ENCODE measurements at places on chromosomes 3 and 15.

DNA sequence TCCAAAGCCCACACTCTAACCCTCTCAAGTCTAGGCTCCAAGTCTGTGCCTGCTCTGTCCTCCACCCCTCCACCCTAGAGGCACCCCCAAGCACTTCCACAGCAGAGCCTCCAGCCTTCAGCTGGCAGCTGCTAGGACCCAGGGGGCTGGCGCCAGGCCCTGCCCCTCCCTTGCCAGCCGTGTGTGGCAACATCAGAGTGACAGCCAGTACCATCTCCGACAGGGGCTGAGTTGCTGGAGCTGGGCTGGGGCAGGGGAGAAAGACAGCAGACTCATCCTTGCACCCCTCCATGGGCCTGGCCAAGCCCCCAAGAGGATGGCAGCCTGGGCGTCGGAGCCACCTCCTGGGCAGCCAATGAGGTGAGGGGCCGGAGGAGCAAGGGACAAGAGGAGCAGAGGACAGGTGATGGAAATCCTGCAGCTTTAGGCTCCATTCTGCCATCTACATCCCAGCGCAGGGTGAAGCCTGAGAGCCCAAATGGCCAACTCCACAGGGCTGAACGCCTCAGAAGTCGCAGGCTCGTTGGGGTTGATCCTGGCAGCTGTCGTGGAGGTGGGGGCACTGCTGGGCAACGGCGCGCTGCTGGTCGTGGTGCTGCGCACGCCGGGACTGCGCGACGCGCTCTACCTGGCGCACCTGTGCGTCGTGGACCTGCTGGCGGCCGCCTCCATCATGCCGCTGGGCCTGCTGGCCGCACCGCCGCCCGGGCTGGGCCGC, at the start of gene GPR62:
GPR62 (plus strand) TSS at position 207 of the 718 bp plus-strand sequence; CDS start at position 479, 272 bp downstream.
- DNase-seq, result no peak

DNA sequence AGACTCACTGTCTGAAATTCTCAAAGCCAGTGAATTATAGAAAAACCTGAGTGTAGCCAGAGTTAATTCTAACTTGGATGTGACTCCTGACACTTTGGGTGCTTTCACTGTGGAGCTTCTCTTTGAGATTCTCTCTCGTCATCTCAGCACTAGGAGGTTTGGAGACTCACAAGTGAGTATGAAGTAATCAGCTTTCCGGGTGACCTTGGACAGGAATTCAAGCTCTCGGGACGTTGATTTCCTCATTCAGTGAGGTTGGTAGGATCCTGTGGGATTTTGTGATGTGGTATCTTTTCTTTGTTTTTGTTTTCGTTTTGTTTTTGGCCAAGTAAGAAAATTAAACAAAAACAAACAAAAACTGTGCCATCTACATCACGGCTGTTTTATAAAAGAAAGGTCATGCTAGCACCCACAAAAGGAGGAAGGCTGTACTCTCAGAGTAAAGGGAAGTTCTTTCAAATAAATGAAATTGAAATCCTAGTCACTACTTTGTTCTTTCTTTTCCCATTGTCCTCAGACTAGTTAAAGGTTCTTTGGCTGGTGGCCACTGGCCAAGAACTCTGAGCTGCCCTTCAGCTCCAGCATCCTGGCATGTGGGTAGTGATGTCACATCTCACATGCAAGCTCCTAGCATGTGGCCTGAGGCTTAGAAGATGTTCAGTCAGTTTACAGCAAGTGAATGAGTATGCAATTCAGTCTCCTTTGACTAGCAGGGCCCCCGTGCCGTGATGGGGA, 263.3 kb upstream of the TPM1 start:
- no peak for DNase-seq

GRCh38 chr3:58144478-58145325, 66.1 kb downstream of the DNASE1L3 start:
- DNase-seq, result no peak

GRCh38 chr3:189132231-189132671, 39.5 kb upstream of the TPRG1 start:
- DNase-seq, result peak; percentile 65

- no peak for DNase-seq
These were observed 2.1 kb upstream of the CPB1 start for GRCh38 chr3:148825476-148825875.

- no peak for DNase-seq
These were observed 45.2 kb upstream of the LMCD1 start for GRCh38 chr3:8456412-8456811.

DNA sequence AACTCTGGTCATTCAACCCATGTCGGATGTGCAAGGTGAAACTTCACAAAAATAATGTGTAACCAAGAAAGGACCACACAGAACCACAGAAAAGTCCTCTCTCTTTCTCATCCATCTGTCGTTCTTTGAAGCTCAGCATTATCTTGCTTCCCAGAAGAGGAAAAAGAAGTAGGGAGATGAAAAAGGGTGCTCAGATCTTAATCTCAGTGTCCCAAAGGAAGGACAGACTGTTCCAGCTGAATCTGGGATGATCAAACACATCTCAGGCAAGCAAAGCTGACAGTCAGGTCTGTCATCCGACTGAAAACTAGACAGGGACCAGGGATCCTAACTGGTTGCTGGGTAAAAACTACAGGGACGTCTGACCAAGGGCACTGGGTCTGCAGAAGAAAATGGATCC, 16.2 kb downstream of the ARHGEF3 start:
- DNase-seq, result no peak

GRCh38 chr3:52693071-52693470, 7.2 kb downstream of the GNL3 start:
- no peak for DNase-seq

DNA sequence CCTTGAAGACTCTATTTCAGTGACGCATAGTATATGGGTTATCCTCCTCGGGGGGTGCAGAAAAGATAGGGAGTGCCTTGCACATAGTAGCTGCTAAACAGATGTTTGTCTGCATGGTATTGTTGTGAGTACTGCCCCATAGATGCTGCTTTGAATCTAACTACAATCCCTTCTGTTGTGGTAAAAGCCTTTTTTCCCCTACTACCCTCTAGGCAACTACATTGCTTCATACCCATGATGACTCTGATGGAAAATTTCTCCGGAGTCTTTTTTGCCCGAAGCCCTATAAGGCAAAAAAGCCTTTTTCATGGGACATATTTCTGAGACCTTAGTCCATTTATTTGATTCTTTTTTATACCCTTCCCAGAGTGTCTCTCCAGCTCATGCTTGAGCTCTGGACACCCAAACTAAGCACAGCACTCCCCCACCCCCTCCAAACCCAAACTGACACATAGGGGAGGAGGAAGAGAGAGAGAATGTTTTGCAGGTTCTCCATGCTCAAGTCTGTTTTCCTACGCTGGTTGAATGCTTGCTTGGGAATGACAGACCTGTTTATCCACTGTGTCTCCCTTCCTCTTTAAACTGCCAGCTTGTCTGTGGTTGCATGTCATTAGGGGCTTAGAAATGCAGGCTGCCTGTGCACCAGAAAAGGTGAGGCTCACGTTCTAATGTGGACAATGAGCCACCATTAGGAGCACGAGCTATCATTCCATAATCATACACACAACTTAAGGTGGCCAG, 52.9 kb downstream of the LRTM1 start:
- no peak for DNase-seq

DNA sequence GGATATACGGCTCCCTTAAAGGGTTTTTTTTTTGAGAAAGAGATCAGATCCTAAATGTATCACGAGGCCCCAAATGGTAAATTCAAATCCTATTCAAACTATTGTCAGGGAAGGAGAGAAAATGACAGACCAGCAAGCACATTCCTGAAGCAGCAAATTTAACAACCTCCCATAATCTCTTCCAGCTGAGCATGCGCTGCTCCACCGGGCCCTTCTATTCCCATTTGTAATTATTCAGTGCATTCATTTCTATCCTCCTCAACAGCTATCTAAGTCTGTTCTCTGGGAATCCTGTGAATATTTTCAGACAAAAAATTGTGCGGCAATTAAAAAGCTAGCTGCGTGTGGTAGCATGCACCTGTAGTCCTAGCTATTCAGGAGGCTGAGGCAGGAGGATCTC, 43.2 kb downstream of the MAGI1 start:
- no peak for DNase-seq

- DNase-seq, result peak; percentile 43
These were observed 93.0 kb upstream of the LPP start for GRCh38 chr3:188060840-188061544.

GRCh38 chr3:198107840-198108734, 148.1 kb downstream of the LMLN start:
- no peak for DNase-seq

- no peak for DNase-seq
These were observed 4.5 kb upstream of the KLHL40 start for GRCh38 chr3:42680806-42681205.

- no peak for DNase-seq
These were observed 507 bp upstream of the GOLIM4 start for GRCh38 chr3:168096210-168096652.

- no peak for DNase-seq
These were observed 103.2 kb downstream of the CHL1 start for GRCh38 chr3:299590-300301.

DNA sequence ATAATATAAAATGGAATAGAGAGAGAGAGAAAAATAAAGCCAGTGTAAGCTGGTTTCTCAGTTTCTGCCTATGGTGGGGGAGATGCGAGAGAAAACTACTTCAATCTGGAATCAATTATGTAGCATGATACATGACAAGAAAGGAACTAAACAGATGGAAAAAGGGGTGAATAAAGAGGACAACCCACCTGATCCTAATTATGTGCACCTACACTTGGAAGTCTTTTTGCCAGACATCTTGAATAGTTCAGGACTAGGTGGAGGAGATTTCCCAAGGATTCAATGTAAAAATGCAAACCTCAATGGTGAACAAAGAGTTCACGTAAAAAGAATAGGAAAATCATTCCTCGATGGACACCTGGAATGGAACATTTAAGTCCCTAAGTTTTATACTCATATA, 524.4 kb upstream of the RGMA start:
- DNase-seq, result no peak

DNA sequence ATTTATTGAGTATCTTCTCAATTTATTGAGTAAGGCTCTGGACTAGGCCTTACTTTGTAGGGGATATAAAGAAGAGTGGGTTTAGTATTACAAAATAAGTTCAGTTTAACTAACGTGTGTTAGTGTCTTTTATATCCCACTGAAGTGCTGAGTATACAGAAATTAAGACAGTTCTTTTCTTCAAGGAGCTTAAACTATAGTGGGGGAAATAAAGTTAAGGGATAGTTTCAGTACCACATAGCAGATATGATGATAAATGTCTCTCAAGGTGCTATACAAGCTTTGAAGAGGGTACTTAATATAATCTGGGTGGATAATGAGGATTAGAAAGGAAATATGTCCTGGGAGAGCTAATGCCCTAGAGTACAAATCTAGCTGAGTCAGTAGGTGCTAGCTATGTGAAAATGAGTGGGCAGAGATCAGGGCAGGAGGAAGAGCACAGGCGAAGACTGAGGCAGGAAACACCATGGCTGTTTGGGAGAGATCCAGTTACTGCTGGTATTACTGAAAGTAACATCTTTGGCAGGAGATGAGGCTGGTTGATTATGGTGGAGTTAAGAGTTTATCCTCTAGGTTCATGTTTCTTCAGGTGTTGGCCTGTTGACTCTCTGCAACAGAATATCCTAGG, 46.0 kb downstream of the TEX9 start:
- no peak for DNase-seq

- DNase-seq, result no peak
These were observed 693.7 kb downstream of the MCTP2 start for GRCh38 chr15:94924971-94925598.

GRCh38 chr3:127388427-127388826, 100.6 kb upstream of the PRR20G start:
- DNase-seq, result no peak

DNA sequence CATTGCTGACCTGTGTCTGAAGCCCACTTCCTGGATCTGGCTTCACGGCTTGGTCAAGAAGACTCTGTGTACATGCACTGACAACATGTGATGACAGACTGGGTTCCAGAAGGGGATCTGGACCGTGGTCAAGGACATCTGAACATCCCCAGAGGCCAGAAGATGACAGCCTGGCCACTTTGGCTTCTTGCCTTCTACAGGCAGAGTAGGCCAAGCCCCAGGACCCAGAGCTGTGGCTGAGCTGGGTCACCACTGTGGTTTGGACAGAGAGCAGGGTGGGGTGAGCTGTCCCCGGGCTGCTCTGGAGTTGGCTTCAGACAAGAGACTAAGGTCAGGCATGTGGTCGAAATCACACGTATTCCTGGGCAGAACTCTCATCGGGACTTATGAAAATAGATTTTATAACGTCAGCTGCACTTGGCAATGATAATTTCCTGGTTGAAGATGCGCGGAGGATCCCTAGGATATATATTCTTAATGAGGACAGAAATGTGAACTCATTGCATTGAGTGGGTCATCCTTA, 114.1 kb upstream of the FRMD4B start:
- DNase-seq, result no peak

DNA sequence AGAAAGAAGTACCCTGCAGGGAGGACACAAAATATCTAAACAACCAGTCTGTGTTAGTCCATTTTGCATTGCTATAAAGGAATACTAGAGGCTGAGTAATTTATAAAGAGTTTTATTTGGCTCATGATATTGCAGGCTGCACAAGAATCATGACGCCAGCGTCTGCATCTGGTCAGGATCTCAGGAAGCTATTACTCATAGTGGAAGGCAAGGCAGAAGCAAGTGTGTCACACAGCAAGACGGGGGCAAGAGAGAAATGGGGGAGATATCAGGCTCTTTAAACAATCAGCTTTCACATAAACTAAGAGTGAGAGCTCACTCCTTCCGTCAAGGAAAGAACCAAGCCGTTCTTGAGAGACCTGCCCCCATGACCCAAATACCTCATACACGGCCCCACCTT, 614.8 kb downstream of the ZIC1 start:
- no peak for DNase-seq

DNA sequence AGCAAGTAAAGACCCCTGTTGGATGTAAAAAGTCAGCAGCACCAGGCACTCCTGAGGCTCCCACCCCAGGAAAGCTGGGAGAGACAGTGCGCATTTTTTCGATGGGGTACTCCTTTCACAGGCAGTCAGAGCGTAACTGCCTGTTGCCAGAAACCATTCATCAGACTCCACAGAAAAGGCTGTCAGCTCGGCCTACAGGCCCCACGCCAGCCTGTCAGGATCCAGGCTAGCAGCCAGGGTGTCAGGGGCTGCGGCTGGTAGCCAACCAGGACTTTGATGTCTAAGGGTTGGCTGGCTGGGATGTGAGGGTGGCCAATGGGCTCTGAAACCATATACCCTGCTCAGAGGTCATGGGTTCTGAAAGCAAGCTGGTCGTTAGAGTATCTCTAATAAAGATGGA, 164.5 kb downstream of the WNT5A start:
- no peak for DNase-seq

- no peak for DNase-seq
These were observed 15.5 kb upstream of the CCDC33 start for GRCh38 chr15:74220475-74221248.

DNA sequence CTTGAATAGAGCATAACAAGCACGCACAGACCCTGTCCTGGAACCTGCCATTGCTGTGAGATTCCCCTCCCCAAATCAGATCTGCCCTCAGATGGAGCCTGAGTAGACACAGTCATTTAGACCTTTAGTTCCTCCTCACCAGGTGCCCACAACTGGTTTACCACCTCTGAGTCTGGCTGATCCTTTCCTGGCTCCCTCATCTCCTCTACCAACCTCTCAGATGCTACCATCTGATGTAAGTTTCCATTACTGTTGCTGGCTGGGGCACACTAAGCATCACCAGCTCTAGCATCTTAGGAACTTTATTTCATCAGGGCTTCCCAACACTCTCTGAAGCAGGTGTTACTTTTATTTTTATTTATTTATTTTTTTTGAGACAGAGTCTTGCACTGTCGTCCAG, 288.3 kb downstream of the TLE3 start:
- DNase-seq, result no peak

All from activated T-helper 9 cell treated with anti-CD3 and anti-CD28 coated beads, Interleukin-2, amount 50 U/mL, for 16 hours (primary cell).